ENCODE measurements at places on chromosomes 12 and 14.
A peak's percentile ranks its signal among the peaks of the same experiment; 100 is the strongest.

DNA sequence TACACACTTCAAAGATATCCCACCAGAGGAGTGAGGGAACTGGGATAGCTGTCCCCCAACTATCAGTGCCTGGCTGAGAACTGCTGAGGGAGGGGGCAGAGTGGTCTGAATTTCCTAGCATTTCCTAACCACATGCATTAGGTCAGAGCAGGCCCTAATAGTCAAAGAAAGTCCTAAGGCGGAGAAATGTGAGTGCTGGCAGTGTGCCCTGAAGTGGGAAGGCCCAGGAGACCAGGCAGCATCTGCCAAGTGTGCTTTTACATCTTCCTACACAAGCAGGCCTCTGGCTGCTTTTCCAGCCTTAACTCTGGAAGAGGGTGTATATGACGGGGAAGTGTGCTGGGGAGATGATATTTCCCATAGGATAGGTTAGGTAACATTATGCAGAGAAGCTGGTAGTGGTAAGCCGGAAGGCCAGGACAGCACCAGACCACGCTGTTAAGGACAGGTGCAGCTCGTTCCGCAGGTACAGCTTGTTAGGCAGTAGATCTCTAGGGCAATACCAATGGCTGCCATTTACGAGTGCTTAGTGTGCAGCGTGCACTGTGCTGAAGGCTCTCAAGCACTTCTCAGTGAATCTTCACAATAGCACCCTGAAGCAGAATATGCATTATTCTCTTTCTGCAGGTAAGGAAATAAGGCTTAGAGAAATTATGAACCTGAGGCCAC lies 9.1 kb upstream of the CCDC198 start:
- no peak for DNase-seq

GRCh38 chr14:92903359-92903758 lies 19.6 kb upstream of the CHGA start:
- DNase-seq: no peak

DNA sequence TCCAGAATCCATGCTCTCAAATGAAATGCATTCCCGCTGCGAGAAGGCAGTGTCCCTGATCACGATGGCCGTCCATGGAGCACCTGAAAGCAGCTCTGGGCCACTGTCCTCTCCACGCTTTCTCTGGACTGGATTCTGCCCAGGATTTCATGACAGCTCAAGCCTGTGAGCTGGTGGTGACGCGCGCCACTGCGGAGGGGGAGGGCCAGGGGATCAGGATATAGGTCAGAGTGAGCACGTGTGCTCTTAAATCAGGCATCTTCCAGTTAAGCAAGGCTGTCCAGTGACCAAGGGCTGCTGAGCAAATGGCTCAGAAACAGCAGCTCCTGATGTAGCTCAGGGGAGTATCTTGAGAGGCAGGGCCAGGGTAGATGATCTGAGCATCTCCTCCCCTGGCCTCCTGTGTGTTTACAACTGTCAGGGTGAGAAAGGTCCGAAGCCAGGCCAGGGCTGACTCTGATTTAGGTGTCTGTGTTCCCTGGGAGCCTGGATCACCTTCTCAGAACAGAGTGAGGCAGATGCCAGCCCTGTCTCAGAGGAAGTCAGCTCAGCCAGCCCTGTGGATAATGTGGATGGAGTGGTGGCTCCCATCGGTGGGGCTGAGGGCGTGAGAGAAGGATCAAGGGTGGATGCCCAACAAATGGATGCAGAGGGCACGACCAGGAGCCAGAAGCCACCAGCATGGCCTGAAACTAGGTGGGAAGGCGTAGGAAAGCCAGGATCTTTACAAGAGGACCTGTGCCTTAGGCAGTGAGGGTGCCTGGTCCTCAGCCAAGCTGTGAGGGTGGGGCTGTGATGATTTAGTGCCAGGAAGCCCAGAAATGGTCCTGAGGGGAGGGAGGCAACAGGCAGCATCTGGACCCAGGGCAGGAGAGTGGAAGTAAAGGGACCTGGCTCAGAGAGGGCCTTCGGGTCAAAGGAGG lies 55.3 kb downstream of the ELK3 start:
- DNase-seq: no peak

- DNase-seq: no peak
These were observed 236.1 kb downstream of the AEBP2 start for GRCh38 chr12:19675361-19675760.

GRCh38 chr14:23052182-23052623 lies 5.1 kb downstream of the CDH24 start:
- DNase-seq: no peak

DNA sequence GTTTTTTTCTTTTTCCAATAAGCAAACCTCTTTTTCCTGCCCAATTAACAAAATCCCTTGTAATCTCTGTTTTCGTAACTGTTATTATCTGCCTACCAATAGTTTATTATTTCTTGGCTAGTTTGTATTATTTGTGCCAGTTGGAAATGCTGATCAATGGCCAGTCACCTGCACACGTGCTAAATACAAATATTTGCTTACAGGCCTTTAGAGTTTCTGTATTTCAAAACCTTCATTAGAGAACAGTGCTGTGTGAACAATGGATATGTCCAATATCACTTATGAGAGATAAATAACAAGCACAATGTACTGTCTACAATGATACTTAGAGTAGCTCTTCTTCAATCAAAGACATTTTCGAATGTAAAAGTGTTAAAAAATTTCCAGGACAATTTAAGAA lies 10.8 kb upstream of the DYRK2 start:
- no peak for DNase-seq

DNA sequence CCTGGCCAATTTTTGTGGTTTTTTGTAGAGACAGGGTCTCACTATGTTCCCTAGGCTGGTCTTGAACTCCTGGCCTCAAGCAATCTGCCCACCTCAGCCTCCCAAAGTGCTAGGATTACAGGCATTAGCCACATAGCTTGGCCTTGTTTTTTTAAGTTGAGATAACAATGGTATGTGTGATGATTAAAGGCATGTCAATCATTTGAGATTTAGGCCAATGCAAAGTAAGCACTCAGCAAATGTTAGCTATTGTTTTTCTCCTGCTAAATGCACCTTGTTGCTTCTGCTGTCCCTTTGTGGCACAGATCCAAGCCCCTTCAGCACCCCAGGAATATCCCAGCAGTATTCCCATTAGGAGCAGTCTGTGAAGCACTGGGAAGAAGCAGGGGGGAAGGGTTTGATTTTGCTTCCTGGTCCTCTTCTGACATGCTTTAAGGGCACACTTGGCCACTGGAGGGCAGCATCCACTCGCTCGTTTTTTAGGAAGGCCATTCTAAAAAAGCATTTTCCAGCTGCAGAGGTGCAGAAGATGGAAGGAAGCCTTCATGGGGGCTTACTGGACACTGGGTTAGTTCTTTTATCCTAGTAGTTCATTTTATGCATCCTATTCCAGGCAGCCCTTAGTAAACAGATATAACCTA lies 70.2 kb upstream of the ZFP36L1 start:
- peak; percentile 67 for DNase-seq

DNA sequence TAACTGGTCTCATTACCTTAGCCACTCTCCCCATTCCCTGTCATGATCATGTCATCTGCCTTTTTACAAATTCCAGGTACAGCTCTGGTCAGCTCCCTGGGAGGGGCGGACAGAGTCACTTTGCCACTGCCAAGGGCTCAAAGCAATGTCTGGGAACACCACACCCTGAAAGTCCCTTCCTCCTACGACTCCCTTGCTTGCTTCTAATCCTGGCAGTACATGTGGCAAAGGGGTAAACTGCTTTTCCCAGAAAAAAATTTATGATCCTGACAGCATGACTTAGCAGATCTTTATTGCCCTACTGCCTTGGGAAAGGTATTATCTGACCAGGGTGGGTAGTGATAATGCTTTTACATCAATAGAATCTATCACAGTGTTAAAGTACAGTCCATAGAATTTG lies 376.0 kb upstream of the PDE3A start:
- DNase-seq: no peak

DNA sequence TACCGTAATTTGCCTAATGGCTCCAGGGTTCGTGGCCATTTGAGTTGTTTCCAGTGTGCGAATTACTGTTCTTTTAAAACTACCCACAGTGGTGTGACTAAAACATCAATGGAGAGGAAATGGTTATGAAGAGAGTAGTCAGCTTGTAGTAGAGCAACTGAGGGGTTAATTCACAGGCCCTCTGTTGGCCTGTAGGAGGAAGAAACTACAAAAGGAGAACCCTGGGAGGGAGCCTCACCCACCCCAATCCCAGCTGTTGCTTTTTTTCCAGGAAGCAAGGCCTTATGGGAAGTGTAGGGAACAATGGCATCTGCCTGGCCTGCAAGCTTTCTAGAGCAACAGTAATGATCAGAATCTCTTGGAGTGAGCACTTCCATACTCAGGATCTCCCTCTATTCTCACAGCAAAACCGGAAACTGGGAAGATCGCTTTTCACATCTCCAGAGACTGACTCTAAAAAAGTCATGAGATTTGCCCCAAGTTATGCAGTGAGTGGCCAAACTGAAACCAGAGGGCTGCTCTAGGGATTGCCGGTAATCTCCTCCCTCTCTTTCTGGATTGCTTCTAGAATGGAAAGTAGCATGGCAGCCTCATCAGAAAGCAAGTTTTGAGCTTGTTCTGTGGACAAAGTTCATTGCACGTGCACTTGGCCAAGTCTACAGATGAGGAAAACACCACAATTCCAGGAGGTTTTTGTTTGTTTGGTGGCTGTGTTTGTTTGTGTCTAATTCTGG lies 125.3 kb upstream of the PWP1 start:
- DNase-seq: no peak

DNA sequence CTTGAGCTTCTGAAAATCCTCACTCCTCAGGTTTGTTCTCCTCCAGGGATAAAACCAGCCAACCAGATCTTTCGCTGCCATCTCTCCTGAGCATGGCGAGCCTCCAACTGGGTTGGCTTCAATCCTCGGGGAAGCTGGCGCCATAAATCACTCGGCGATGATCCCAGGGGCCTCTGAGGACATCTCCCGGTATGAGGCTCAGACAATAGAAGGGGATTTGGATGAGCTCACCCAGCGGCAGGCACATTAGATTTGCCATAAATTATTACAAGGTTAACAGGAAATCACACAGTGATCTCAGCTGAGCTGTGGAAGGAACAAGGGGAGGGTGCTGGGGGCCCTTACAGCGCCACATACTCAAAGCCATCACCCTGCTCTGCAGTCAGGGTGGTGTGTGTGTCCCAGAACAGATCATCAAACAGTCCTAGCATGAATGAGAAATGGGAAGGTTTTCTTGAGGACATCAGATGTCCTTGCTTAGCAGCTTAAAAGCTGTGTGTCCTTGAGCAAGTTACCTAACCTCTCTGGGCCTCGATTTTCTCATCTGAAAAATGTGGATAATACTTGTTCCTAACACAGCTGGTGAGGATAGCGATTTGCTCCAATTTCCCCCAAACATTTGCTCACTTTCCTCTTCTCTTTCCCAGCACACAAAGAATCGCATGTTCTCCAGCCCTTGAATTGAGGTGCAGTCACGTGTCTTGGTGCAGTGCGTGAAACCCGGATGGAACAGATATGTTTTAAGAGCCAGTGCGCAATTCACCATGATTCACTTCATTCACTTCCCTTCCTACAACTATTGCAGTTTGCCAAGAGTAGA lies 142.8 kb downstream of the SCARB1 start:
- no peak for DNase-seq

DNA sequence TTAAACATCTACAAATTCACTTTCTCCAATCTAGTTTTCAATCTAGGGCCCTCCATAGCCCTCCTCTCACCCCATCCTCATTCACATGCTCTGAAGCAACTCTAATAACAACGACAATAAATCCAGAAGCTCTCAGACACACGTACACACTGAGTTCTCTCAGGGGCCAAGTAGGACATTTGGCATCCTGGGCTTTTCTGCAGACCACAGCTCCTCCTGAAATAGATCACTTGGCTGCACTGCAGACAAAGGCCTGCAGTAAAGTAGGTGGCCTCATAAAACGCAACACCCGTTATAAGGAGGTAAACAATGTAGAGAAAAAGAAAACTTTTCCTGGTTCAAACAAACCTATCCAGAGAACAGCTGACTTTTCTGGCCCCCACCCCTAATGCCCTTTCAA lies 111.2 kb downstream of the TMTC1 start:
- DNase-seq: no peak

DNA sequence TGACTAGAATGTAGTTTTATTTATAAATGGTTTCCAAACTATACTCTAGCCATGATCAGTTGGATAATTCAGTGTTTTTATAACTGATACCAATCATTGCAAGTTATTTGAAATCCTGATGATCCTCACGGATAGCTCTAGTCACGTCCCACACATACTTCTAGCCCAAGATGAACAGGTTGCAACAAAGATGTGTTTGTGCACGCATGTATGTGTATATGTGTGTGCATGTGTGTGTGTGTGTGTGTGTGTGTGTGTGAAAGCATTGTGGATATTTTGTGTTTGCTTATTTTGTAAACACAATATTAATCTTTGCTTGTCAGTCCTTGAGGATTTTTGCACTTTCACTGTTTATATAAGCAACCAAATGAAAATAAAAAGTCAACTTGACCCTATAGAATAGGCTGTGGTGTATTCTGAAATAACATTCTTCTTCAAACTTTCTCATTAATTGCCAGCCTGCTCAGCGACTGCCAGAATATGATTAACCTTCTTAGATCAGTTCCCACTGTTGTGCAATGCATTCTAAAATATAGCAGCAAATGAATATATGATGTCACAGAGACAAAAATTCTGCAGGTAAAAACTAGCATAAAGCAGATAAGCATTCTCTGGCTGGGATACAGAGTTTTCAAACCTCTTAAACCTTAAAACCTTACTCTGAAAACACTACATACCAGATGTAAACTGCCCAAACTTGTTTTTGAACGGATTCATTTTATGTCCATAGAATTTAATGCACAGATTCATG lies 48.8 kb upstream of the HIF1A start:
- DNase-seq: no peak

- DNase-seq: no peak
These were observed 24.2 kb upstream of the INF2 start for GRCh38 chr14:104665114-104665656.

DNA sequence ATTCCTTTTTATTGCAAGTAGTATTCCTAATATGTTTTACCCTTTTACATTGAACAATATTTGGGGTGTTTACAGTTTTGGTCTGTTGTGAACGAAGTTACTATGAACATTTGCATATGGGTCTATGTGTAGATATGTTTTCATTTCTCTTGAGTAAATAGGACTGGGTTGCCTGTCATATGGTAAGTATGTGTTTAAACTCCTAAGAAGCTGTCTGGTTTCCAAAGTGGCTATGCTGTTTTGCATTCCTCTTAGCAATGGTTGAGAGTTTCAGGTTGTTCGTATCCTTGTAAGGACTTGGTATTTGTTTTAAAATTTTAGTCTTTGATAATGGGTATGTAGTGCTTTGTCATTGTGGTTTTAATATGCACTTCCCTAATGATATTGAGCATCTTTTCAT lies 6.3 kb downstream of the METAP2 start:
- no peak for DNase-seq

- peak; percentile 14 for DNase-seq
These were observed 62.7 kb downstream of the CHST11 start for GRCh38 chr12:104519190-104520019.

GRCh38 chr14:51004801-51005526 lies 60.7 kb upstream of the PYGL start:
- DNase-seq: no peak

- no peak for DNase-seq
These were observed 120.0 kb downstream of the SCARB1 start for GRCh38 chr12:124743479-124744272.

GRCh38 chr14:22519877-22520685 lies 68.9 kb downstream of the DAD1 start:
- no peak for DNase-seq

GRCh38 chr14:67883717-67884116 lies 64.1 kb downstream of the RAD51B start:
- DNase-seq: no peak

Data from activated CD4-positive, alpha-beta T cell treated with anti-CD3 and anti-CD28 coated beads, Interleukin-2, amount 50 U/mL, for 1 hour (primary cell).